ENCODE measurements at places on chromosomes 7 and 10. TPM values are rescaled to one million over a fixed set of nuclear protein-coding genes. Genes with fewer than 3 reads are reported as not detected.

The UNC5B gene
- total RNA-seq: 9.8 TPM

The DNAJC30 gene
- total RNA-seq: 3.0 TPM

The OLAH gene
- not detected for total RNA-seq

The TUBB8 gene
- not detected for total RNA-seq

The PILRA gene
- 0.38 TPM for total RNA-seq

The SPDYE16 gene
- not detected for total RNA-seq

The PON1 gene
- total RNA-seq: not detected

The WBP1L gene
- total RNA-seq: 83.7 TPM

The LIPF gene
- not detected for total RNA-seq

The GFRA1 gene
- 0.86 TPM for total RNA-seq

The PNLIPRP1 gene
- not detected for total RNA-seq

The PON2 gene
- total RNA-seq: 163 TPM

The MALSU1 gene
- 35.9 TPM for total RNA-seq

The GPR26 gene
- total RNA-seq: not detected

The DPCD gene
- total RNA-seq: 29.4 TPM

The GPR37 gene
- total RNA-seq: 0.76 TPM

All from vein endothelial cell (primary cell).